ENCODE measurements at places on chromosomes 6 and 20.

DNA sequence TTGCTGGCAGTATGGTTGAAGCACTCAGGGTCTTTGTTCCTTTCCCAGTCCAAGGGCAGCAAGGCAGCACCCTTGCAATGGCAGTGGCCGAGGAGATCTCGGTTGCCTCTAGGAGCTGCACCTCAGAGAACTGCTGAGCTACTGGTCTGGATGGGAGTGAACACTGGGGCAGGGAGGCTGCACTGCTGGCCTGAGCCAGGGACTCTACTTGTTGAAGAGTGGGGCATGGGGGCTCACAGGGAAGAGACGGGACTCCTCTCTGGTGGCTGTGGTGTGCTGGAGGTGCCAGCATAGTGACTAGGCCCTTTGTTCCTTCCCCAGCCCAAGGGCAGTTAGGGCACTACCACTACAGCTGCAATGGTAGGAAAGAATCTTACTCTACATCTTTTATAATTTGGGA, 203.0 kb downstream of the ZDHHC14 start:
- DNase-seq, result no peak

DNA sequence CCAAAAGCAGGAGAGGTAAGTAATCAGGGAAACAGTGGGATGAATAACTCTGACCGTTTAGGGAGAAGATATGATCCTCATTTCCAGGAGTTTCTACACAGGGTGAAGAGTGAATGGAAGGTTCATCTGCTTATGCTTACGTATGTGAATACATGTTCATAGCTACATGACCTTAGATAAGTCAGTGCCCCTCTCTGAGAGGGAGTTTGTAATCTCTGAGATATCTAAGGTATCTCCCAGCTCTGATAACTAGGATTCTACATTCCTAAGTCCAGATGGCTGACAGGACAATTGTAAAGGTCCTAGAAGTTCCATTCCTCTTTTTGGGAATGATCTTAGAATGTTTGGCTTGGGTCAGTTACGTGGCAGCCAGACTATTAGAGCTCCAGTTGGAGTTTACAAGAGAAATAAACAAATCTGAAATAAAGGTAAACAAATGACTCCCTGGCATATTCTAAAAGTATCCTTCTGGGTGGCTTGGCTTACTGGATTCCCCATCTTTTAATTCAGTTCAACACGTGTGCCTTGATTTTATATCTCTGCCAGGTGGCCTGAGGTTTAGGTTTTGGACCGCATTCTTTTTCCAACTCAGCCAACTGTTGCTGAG, 15.8 kb downstream of the PROCR start:
- DNase-seq, result peak; percentile 29

- DNase-seq, result no peak
Measured at GRCh38 chr6:16766043-16766536, 4.8 kb upstream of the ATXN1 start.

DNA sequence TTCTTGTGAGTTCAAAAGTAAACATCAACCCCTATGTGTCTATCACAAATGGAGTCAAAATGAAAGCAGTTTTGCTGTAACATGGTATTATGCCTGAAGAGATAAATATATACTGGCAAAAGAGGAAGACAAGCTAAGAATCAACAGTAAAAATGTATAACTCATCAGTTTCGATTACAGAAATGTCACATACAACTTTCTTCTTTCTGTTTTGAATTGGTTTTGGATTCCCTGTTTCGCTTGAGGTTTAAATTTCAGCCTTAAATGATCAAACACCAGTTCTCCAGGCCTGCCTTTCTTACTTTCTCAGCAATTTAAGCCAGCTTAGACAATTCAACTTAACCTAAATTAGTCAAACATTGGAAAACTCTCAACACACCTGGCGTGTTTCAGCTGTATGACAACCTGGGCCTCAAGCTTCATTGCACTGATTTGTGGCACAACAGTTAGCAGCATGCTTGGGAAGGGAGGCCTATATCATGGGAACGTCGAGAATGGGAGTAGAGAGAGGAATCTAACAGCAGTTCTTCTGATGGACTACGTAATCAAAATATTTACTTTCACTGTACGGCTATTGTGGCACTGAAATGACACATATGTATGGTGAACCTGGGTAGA, 51.9 kb upstream of the MARCKS start:
- no peak for DNase-seq

DNA sequence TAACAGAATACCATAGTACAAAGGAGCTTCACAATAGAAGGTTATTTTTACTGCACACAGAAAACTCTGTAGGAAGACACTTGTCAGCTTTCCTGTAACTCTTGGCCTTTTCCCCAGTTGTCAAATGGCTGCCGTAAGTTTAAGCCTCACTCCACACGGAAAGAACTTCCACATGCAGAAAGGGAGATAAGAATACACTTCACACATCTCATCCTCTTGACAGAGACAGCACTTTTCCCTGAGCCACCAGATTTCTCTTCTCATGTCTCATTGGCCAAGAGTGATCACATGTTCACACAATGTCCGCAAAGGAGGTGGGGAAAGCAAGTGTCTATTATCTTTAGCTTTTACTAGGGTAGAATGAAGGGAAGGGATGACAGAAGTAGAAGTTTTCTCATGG, 540.7 kb downstream of the HAO1 start:
- no peak for DNase-seq

DNA sequence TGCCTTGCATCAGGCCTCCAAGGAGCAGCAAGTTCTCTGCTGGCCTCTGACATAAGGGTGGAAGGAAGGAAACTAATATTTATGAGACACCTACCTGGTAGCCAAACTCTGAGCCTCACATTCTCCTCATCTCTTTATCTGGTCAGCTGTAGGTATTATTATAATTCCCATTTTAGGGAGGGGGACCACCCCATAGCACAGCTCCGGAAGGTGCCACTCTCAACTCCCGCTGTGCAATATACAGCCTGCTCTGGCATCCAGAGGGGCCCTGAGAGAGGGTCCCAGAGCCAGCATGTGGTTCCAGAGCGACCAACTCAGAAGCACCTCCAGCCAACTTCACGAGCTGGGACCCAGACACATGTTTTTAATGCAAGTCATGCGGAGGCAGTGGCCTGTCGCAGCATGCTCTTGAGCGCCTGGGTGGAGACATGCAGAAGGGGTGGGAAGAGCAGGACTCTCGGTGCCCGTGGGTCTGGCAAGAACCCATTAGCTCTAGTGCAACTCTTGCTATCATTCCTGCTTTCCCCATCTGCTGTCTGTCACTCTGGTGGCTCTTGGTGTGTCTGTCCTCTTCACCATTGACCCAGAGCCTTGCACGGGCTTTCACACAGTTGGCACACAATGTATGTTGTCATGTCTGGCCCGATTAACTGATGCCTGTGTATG, 15.0 kb upstream of the MYMX start:
- DNase-seq, result no peak

GRCh38 chr6:143559051-143559660, 47.6 kb upstream of the FUCA2 start:
- no peak for DNase-seq

GRCh38 chr6:6972456-6972855, 135.3 kb upstream of the RREB1 start:
- no peak for DNase-seq

DNA sequence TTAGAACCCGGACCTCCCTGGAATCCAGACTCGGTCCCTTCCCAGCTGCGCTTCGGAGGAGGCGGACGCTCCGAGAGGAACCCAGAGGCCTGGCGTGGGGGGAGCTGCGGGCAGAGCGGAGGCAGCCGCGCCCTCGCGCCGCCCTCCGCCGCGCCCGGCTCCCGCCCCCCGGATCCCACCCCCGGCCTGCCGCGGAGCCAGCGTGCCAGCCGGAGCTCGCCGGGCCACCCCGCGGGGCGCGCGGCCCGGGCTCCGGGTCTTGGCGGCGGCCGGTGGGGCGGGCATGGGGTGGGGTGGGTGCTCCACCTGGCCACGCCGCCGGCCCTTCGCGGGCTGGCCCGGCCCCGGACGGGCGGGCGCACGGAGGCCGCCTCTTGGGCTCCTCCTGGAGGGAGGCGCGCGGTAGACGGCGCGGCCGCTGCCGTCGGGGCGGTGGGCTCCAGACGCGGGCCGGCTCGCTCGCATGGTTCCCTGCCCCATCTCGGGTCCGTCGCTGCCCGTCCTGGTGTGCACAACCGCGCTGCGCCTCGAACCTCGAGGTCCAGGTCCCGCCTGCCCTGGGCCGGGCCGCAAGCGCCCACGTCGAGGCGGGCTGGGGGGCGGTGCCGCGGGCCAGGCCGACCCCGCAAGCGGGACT, 592 bp upstream of the CDYL start:
- peak; percentile 32 for DNase-seq

DNA sequence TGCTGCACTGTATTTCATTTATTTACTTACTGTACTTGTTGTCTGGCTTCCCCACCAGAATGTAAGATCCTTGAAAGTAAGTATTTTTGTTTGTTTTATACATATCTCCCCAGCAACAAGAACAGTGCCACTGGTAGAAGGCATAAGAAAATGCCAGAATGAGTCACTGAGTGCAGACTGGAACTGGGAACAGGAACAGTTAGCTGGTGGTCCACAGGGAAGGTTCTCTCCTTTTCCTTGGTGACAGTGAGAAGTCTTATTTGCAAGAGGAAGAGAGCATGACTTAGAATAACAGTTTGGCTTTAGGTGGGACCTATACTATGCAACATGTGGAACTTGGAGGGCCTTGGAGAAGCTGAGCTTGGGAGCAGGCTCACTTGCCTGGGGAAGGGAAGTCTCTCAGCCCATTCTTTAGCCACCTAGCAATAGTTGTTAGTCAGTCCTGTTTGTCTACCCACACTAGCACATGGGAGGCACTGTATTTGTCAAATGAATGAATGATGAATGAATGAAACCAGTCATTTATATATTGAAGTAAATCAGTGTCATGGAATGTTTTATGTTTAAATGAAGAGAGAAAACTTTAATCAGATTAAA, 203.5 kb downstream of the KCNQ5 start:
- DNase-seq, result peak; percentile 18

DNA sequence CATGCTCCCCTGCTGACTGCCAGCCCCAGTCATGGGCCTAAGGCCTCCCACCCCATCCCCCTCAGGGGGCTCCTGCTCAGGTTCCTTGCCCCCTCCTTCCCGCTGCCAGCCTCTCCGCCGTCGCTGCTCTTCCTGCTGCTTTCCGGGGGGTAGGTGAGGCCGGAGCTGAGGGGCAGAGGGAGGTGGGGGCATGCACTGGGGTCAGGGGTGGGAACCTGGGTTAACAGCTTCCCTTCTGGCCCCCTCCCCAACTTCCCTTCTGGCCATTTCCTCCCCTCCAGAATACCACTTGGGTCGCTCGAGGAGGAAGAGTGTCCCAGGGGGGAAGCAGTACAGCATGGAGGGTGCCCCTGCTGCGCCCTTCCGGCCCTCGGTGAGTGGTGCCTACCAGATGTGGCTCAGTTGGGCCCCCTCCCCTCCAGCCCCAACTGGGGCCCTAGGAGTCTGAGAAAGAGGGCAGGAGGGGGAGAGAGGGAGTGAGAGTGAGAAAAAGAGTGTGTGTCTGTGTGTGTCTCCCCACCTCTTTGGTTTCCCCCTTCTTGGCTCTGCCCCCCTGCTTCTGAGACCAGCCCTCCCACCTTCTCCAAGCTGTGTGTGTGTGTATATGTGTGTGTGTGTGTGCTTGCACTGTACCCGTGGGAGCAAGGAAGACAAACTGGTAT, 12.1 kb downstream of the SYNGAP1 start:
- DNase-seq, result no peak

DNA sequence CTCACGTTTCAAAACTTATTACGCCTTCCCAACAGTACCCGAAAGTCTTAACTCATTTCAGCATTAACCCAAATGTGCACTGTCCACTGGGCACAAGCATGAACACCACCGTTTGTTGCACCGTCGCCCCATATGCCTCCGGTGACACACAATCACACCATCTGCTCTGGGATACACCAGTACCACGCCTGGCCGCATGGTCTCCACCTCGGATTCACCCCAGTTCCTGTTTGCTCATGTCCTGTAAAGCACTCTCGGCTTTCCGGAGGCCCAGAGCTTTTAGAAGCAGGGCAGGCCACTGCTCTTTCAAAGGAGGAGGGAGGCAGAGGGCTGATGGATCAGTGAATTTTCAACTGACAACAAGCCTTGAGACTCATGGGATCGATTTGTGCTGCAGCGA, 1570.0 kb upstream of the DEFB115 start:
- no peak for DNase-seq

GRCh38 chr6:53301801-53302537, 46.8 kb downstream of the ELOVL5 start:
- DNase-seq, result no peak

GRCh38 chr6:29465279-29465678, 8.3 kb downstream of the OR2H1 start:
- no peak for DNase-seq

- no peak for DNase-seq
Measured at GRCh38 chr6:125952764-125953501, 3.6 kb upstream of the HINT3 start.

- no peak for DNase-seq
Measured at GRCh38 chr20:53934421-53935343, 135.7 kb downstream of the BCAS1 start.

DNA sequence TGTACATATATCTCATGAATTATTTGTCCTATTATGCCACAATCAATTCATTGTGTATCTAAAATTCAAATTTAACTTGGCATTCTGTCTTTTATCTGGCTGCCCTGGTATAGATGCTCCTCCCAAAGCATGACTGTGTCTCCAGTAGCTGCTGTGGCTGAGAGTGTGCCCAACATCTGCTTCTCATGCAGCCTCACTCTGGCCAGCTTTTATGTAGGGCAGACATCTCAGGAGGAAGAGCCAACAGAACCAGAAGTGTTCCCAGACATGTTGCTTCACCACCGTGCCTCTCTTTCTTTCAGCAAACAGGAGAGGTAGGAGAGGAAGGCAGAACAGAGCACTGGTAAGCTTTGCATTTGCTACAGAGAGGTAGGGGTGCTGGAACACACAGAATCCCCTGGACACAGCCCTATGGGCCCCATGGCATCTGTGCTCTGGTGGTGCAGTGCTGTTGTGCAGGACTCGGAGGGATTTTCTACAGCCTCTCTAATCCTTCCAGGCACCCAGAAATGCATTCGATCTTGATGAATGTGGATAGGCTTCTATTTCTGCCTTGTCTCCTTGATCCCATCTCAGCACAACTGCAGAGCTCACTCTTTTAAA, 637.1 kb downstream of the UTRN start:
- DNase-seq, result no peak

DNA sequence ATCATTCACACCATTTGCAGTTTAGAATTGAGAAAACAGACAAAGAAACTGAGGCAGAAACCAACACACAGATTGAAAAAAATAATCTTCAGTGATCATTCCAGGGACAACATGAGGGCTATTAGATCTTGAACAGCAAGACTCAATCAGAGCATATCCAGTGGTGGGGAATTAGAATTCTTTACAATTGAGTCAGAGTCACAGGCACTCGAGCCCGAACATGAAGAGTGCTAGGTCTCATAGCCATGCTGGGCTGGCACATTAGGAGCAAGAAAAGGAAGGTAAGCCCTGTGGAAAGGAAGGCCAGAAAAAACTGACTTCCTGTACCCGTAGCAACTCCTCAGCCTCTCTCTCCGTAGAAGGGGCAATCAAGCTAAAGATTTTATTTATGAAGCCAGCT, 419.9 kb downstream of the HAO1 start:
- no peak for DNase-seq

- DNase-seq, result no peak
Measured at GRCh38 chr6:154861825-154862224, 128.6 kb downstream of the SCAF8 start.

GRCh38 chr6:13175759-13176158, 152.6 kb downstream of the TBC1D7 start:
- no peak for DNase-seq

- DNase-seq, result no peak
Measured at GRCh38 chr6:41040940-41041536, 1.2 kb upstream of the TSPO2 start.

- no peak for DNase-seq
Measured at GRCh38 chr6:835476-836160, 142.7 kb upstream of the EXOC2 start.

- no peak for DNase-seq
Measured at GRCh38 chr20:37711994-37712964, 18.4 kb downstream of the CTNNBL1 start.

Measured in AG04450 (cell line).